GF-D8 (cell line): ENCODE measurements at places on chromosomes 6 and 20.

DNA sequence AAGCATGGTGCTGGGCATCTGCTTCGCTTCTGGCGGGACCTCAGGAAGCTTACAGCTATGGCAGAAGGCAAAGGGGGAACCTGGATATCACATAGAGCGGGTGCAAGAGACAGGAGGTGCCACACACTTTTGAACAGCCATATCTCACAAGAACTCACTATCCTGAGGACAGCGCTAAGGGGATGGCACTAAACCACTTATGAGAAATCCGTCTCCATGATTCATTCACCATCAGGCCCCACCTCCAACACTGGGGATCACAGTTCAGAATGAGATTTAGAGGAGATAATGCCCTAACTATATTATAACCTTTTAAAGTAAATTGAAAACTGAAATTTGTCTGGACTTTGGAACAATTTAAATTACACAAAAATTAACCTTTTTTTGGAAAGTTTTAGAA, 37.8 kb upstream of the SUMO4 start:
- no peak for DNase-seq

- no peak for DNase-seq
Observed at GRCh38 chr6:23526526-23526925, 599.5 kb upstream of the NRSN1 start.

DNA sequence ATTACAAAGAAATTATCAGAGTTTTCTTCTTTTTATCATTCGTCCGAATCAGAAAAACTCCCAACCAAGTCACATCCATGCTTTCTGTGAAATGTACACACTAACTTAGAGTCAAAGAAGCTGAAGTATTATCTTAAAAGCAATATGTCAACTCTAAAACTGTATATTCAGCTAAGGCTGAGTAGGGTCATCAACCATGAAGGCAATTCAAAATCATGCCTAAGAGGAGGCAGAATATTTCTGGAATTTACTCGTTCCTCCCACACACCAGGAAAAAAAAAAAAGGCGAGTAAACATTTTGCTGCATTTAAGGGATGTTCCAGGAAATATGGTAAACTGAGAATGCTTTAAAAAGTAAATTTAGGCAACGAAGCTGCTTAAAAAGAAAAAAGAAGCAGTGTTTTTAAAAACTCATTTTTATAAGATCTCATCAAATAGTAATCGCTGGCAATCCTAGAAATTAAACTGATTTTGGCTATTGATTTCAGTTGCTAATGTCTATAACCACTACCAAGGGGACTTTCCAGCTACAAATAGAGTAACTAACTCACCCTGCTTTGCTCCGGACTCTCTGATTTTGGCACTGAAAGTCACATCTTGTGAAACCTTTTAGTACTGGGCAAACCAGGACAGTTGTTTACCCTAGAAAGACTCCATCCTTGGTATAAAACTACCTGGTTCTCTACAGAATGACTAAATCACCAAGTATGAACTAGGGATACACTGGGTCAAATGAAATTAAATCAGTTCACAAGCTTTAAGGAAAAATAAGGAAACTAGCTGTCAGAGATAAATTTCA, 82.8 kb downstream of the MBOAT1 start:
- no peak for DNase-seq

DNA sequence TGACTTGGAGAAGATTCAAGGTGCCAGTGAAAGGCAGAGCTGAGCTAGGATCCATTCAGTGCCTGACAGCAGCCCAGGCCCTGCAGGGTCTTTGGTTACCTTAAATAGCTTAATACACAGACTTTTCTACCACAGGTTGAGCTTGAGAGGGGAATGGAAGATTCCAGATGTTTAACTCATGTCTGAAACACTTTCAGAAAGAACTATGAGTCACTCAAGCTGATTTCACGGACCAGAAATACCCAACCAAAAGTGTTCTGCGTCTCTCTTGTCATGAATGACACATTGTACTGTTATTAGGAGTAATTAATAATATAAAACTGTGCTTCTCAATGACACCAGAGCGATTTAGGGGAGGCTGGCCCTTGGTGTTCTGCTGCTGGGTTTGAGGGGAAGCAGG, 6.4 kb upstream of the PMEPA1 start:
- no peak for DNase-seq

DNA sequence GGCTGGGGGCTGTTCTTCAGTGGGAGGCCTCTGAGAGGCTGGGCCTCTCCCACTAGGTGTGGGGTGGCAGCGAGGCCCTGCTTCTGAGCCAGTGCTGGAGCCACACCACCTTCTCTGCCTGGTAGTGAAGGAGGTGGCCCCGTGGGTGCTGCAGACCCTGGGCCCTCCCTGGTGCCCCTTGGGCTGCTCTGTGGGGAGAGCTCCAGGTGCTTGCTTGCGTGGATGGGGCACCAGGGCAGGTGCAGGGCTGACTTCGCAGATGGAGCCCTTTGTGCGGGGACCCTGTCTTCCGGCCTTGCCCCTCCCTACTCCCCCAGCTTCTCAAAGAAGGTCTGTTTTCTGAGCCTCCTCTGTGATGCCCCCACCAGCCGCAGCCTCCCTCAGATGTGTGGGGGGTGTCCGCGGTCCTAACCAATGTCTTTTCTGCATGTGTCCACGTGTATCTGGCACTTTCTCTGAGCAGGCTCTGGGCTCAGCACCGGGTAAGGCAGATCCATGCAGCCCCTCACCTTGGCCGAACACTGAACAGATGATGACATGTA, 17.2 kb upstream of the MYT1 start:
- no peak for DNase-seq

DNA sequence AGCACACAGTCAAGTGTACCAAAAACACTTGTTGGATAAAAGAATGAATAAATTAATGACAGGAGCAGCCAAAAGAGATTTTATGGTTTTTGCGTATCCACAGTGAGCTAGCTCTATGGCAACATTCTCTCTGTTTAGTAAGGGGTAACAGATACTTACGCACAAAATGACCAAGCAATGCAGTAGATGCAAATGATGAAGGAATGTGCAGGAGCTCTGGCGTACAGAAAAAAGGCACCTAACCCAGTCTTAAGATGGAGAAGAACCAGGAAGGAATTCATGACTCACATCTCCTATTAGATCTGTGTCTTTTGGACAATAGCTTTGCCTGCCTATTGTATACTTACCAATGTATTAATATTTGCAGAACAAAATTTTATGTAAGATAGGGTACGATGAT, 191.9 kb upstream of the PREP start:
- no peak for DNase-seq

DNA sequence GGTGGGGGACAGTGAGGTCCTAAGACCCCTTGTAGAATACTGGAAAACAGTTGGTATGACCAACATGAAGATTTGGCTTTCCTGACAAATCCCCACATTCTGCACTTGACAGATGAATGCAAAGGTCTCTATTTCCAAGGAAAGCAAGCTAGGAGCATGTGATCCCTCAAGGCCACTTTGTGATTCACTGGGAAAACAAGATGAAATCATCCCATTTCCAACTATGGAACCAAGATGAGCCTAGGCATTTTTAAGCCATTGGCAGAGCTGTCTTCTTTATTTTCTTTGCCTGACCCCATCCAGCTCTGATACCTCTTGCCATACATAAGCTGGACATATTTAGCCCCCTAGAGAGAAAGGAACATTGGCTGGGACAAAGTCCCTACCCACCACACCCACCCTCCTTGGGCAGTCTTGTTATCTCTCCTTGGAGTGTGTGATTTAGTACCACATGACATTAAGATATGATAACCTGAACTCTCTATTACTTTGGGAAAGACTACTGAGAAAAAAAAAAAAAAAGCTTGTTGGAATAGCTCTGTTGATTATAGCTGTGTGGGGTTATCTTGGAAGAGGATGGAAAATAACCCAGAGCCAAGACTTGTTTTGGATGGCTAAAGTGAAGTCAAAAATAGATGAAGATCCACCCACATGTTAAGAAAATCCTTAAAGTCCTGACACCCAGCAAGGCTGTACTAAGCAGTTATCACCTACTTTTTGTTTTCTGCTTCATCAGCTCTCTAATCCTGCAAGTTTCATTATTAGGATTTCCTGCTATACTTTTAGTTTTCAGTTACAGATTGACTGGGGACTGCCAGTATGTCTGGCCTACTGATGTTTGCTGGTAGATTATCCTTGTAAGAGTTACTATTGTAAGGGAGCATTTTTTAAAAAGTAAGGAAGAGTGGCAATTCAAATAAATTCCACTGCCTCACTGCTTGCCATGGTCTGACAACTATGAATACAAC, 90.1 kb upstream of the PREP start:
- no peak for DNase-seq

GRCh38 chr20:36778831-36779655, 5.5 kb upstream of the DSN1 start:
- DNase-seq, result no peak

DNA sequence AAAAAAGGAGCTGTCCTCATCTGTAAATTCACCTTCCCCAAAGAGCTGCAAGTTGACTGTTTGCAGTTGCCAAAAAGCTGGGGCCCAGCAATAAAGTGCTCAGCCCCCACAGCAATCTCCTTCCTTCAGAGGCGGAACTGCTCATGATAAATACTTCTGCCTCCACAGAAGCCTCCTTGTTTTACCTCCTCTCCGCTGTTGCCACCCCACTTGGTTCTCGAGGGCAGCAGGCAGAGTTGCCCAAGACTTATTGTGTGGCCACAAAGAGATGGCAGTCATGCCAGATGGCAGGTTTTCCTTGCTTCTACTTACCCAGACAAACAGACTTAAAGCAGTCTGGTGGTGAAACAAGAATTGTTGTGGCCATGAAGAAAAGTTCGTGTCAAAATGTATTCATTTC, 66.3 kb downstream of the SLX4IP start:
- DNase-seq, result peak; percentile 98

DNA sequence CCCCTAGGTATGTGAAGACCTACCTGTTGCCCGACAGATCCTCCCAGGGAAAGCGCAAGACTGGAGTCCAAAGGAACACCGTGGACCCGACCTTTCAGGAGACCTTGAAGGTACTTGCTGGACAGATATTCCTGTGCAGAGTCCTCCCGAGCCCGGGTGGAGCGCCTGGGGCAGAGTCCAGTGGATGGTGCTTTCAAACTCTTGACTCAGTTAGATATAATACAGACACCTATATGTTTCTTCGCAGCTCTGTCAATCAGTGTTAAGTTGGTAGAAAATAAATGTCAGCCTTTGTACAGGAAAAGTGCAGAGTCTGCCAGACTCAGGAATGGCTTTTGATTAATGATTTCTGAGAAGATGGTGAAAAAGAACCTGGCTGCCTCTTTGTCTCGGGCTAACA, 67.2 kb downstream of the EZR start:
- no peak for DNase-seq

- no peak for DNase-seq
Observed at GRCh38 chr20:39130627-39131026, 168.5 kb downstream of the DHX35 start.

DNA sequence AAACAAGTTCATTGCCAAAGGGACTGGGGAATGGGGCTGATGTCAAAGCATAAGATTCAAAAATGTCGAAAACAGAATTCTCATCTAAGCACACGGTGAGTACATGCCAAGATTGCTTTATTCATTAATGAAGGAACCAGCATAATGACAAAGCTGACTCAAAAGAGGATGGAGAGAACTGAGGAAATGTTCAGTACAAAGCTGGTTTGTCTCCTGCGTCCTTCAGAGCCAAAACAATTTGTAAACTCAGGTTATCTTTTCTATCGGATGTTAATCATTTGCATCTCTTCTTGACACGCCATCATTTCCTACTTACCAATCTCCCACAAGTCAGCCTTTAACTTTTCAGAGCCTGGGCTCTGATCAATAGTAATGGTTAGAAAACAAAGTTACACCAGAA, 195.6 kb upstream of the PMEPA1 start:
- DNase-seq, result no peak

DNA sequence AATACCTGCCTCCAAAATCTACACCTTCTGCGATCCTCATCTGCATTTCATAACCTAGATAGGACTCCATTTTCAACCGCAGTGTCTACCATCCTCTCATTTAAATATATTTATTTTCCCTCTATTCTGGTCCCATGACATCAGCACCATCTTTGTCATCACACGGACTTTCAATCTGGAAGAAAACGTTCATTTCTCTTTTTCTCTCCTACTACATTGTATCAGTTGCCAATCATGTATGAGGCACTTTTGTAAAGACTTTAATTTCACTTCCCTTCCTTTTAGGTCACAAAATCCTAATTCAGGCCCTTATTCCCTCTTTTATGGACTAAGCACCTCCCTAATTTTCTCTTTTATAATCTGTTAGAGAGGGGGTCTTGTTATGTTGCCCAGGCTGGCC, 89.6 kb downstream of the PHACTR1 start:
- no peak for DNase-seq
